ENCODE measurements at places on chromosomes 2 and 18.

GRCh38 chr2:71060871-71061270 lies 7.6 kb upstream of the NAGK start:
- DNase-seq, result no peak

DNA sequence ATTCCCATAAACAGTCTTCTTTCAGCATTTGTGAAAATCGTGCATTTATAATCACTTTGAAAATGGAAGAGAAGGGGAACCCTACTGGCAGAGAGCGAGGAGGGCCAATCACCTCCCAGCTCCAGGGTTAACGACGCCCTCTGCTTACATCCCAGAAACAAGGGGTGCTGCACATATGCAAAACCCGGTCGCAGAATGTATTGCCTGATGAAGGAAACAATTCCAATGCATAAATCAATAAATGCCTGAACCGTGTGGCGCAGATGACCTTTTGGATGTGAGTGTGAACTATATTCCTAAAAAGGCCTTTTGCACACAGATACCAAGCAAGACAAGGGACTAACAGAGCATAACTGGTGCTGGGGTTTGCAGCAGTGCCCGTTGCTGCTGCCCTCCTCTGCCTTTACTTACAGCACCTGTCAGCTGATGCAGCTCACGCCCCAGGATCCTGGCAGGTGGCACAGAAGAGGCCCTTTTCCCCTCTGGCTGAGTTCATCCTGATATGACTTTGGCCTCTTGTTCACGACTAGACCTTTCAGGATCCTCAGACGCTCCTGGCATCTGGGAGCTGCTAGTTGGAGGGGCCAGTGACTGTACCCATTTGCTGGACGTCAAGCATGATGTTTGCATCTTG lies 67.8 kb downstream of the MYT1L start:
- no peak for DNase-seq

DNA sequence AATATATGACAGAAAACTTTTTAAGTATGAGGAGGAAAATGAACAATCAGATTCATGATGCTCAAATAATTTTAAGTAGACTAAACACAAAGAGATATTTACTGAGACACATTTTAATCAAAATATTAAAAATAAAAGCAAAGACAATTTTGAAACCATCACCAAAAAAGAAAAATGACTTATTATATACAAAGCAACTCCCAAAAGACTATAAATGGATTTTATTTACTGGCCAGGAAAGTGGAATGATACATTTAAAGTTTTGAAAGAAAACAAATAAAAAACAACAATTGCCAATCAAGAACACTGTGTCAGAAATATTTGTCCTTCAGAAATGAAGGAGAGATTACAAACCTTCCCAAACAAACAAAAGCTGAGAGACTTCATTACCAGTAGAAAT lies 968.5 kb upstream of the CELF4 start:
- DNase-seq, result no peak

DNA sequence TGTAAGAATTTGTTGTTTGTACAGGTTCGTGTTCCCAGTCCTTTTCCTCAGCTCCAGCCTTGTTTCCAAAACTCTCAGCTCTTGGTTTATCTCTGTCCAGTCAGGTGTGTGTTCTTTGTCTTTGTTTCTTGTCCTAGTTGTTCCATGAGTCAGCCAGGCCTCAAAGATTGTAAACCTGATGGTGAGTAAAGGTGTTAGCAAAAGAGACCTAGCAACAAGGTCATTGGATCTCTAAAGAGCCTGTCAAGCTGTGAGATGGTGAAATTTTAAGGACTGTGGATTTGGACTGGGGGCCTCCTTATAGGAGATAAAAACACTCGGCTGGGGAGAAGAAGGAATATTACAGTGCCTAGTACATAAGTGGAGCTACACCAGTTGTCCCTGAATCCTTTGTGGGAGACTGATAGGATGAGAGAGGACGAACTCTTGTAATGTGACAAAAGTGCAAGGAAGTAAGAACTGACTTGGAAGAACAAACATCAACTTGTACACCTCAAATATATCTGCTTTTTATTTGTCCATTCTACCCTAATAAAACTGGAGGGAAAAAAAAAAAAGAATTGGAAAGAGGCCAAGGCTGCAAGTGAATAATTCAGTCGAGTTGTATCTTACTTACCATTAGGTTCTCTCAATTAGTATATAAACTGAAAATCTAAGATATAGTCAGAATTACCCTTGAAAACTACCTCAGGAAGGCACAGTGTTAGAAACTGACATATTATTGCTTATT lies 37.2 kb downstream of the ITGA6 start:
- DNase-seq, result no peak

DNA sequence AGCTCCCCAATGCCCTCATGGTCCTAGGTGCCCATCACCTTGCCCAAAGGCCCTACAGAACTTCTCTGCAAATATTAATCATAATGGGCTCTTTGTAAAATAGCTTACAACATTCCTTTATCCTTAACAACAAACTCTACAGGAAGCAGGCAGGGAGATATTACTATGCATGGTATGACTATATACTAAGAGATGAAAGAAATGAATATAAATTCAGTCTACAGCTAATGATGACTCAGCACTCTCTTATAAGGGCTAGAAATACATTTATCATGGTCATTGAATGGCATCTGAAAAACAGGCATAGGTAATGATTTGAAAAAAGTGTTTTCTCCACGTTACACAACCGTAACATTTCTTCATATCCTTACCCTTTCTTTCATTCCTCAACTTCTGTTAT lies 254.8 kb upstream of the DSEL start:
- DNase-seq, result no peak

- no peak for DNase-seq
These were observed 19.2 kb upstream of the GRP start for GRCh38 chr18:59200787-59201186.

DNA sequence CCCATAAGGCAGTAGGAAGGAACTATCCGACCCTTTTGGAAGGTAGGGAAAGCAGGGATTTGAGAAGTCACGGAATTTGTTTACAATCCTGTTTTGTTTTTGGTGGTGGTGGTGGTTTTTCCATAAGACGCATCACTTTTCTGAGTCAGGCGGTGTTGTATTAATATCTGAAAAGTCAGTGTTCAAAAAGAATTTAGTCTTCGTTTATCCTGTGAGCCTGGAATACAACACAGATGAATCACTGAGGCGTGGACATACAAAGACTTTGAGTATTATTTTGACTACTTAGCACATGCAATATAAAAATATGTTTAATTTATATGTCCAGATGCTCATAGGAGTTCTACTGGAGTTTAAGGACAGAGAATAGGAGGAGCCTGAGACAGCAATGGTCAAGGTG lies 785 bp downstream of the ZNF892 start:
- no peak for DNase-seq

- no peak for DNase-seq
These were observed 24.5 kb upstream of the ATP8B1 start for GRCh38 chr18:57827646-57828045.

DNA sequence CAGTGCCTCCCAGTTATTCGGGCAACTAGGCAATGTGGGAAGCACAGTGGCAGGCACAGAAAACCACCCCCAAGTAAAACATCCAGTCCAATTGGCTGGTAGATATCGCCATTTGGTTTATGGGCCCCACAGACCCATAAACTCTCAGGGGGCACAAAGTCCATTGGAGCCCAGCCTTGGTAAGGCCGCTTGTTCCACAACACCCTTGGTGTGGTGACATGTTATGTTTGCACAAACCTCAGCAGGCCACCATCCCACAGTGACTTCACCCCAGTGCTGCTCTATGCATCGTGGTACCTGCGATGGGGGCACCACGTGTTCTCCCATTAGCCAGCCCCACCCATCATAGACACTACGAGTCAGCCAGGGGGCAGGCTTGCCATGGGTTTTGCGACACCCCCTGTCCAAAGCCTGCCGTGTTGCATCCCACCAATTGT lies 18.5 kb downstream of the PHOSPHO2 start:
- DNase-seq, result no peak

- DNase-seq, result no peak
These were observed 1.6 kb downstream of the TIMM21 start for GRCh38 chr18:74149878-74150277.
